Stimulated activated CD8-positive, alpha-beta memory T cell treated with anti-CD3 and anti-CD28 coated beads, Interleukin-12 subunit alpha, Interleukin-12 subunit beta, amount 100 ng/mL, for 4 hours (primary cell): ENCODE measurements at places on chromosomes 6 and 20.

GRCh38 chr6:122145246-122145645 lies 254.2 kb upstream of the HSF2 start:
- DNase-seq: no peak

DNA sequence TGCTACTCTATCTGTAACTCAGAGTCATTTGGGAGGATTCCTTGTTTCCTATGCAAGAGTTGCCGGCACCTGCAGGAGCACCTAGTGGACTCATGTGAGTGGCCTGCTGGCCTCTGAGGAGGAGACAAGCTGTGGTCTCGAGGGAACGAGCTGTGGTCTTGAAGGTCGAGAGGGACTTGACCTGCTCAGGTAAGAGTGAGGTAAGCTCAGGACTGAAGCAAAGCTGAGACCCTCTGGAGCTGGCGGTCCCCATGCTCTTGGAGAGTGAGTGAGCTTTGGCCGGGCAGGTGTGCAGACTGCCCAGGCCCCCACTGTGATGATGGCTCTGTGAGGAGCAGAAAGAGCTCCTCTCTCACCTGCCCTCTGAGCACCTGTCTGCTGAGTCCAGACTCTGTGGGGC lies 214.3 kb downstream of the MYLK4 start:
- no peak for DNase-seq

- no peak for DNase-seq
Measured at GRCh38 chr6:111794727-111795452, 78.4 kb downstream of the FYN start.

- no peak for DNase-seq
Measured at GRCh38 chr20:39429726-39430125, 467.6 kb downstream of the DHX35 start.

DNA sequence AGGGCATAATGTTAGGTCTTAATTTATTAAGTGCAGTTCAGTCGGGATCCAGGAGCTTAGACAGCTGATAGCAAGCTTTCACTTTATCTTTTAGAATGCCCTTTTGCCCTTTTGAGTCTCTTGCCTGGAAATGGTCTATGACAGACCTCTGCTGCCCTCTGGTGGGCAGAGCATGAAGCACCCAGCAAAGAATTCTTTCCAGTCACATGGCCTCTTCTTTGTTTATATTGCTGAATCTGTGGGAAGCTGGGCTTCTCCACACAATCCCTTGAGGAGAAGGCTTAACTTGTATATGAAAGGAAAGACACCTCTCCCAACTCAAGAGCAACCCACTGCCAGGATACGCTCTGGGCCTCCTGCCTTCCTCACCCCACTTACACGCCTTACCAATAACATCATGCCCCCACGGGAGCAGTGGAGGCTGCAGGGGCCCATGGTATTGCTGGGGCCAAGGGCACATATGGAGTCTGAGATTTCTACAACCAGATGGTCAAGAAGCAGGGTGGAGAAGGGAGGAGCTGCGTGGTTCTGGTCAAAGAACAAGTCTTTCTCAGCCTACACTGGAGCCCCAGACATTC lies 20.4 kb downstream of the WFDC3 start:
- peak; percentile 51 for DNase-seq
